Urinary bladder (tissue), 4 donors: ENCODE measurements at places on chromosomes 3 and 15.

DNA sequence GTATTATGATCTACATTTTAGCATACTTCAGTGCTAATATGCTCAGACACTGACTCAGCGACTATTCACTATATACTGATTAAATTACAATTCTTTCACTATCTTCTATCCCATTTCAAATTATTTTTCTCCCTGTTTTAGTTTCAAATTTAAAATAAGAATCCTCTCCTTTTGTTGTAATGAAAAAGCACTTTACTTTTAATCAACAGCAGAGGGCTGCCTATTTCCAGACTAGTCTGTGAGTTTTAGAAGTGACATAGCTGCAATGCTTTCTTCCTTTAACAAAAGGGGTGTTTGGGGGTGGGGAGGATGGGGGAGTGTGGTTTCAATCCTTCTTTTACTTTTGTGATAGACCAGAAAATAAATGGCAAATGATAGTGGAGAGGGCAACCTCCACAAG lies 2.4 kb downstream of the NEDD4 start:
- DNase-seq = no peak

DNA sequence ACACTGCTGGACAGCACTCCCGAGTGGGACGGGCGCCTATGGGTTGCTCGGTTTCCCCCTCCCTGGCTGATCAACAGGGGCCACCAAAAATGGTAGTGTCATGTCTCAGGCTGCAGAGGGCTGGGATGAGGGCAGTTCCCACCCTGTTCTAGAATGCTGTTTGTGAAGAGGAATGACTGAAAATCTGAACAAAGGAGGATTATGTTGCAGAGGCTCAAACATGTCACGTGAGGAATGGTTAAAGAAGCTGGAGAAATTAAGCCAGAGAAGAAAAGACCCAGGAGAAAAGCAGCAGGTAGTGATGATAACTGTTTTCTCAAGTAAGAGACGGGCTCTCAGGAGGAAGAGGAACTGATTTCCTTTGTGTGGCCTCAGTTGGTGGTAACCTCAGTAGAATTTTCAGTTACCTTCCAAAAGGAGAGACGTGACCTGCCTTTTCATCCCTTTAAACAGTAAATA lies 10.4 kb downstream of the SPG21 start:
- no peak for DNase-seq

GRCh38 chr15:62874959-62875625 lies 167.5 kb upstream of the TPM1 start:
- no peak for DNase-seq

GRCh38 chr3:4749567-4750002 lies 229.7 kb upstream of the BHLHE40 start:
- no peak for DNase-seq

DNA sequence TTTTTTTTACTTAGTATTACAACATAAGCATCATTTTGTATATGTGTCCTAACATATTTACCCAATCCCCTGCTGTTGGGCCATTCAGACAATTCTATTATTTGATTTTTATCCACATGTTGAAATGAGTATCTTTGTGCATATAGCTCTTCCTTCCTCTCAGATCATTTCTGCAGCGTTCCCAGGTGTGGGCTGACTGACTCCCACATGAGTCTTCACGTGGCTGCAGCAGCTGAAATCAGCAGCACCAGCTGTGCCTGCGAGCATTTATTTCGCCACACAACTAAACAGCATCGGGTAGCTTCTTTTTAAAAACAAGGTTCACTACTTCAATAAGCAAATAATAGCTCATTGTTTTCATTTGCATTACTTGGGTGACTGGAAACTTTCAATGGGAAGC lies 44.5 kb upstream of the PDE8A start:
- DNase-seq = no peak

DNA sequence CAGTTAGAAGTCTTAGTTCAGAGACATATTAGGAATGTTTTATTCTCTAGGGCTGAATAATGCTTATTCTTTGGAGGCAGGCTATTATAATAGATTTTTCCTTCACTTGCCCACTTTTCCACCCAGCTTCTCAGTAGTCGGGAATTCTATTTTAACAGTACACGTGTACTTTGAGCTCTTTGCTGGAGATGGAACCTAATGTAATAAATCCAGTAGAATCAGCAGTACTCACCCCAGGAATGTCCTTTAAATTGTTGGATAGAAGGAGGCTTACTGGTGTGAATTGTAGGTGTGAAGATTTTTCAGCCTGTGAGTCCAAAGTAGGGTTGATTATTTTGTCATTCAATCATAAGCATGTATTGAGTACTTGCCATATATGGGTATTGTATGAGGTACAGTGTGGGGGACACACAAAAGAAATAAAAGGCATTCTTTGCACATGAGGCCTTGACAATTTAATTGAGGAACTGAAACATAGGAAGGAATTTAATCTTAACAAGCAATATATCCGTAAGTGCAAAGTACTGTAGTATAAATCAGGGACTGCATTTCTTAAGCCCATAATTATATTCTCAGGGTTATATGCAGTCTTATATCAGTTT lies 29.5 kb upstream of the MGA start:
- DNase-seq = no peak
